Spleen (tissue), 13 donors: ENCODE measurements at places on chromosomes 4 and X. TPM values are rescaled to one million over a fixed set of nuclear protein-coding genes. Genes with fewer than 3 reads are reported as not detected.

GRCh38 chrX:151621422-151621821 is 57.9 kb downstream of the PASD1 start:
- no peaks in the 10 kb centered on the region for H3K4me1 ChIP-seq
- H3K4me3 ChIP-seq: no peak overlapping the region
- no peak for DNase-seq
- no peak overlapping the region for H3K27ac ChIP-seq
- no peaks in the 10 kb centered on the region for H3K36me3 ChIP-seq
- H3K27me3 ChIP-seq: no peaks in the 10 kb centered on the region

DNA sequence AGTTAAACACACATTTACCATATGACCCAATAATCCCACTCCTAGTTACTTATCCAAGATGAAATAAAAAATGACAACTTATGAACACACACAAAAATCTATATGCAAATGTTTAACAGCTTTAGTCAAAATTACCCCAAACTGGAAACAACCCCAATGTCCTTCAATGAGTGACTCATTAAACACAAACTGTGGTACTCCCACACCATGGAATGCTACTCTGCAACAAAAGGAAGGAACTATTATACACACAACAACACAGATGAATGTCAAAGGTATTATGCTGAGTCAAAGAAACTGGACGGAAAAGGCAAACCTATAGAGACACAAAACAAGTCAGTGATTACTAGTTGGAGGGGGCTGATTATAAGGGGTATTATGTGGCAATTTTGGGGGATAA is 40.5 kb downstream of the MED14 start:
- H3K4me3 ChIP-seq: no peak overlapping the region
- H3K36me3 ChIP-seq: no peaks in the 10 kb centered on the region
- H3K27me3 ChIP-seq: no peaks in the 10 kb centered on the region
- no peak for DNase-seq
- no peaks in the 10 kb centered on the region for H3K4me1 ChIP-seq

Gene EFNB1
- total RNA-seq: 22.0 TPM

GRCh38 chrX:139563251-139563650 is 32.7 kb downstream of the F9 start:
- no peak overlapping the region for H3K27ac ChIP-seq
- DNase-seq: no peak
- peaks cover 3% of the 10 kb centered on the region for H3K27me3 ChIP-seq
- no peak overlapping the region for H3K4me3 ChIP-seq
- H3K36me3 ChIP-seq: no peaks in the 10 kb centered on the region
- H3K4me1 ChIP-seq: no peaks in the 10 kb centered on the region

DNA sequence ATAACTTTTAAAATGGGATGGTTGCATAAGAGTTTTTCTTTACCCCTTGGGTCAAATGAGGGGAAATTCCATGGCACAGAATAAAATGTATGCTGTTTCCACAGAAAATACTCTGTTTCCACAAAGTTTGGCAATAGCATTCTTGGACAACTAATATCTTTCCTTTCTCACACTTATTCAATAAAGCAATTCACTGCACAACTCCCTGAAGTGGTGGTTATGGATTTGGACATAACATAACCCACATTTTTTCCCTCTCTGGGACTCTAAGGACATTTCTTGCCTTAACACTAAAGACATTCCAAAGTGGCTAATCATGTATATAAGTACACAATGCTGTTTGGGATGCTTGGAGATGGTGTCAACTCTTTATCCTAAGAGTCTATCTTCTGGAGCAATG is 51.7 kb upstream of the GPM6B start:
- no peak for DNase-seq
- H3K27ac ChIP-seq: no peak overlapping the region
- H3K4me3 ChIP-seq: no peak overlapping the region
- no peaks in the 10 kb centered on the region for H3K36me3 ChIP-seq

DNA sequence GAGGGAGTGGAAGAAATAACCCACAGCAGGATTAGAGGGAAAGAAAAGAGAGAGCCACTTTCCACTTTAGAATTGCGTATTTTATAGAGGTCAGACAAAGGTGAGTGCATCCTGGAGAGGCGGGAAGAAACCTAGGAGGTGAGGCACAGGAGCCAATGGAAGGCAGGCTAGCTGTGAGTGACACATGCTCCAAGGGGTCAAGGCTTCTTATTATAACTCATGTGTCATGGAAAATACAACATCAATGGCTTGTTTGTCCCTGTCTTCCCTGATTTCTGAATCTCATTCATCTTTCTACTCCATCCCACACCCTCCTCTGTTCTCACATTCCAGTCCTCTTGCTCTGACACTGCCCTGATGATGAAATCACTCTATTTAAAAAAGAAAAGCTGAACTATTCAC is 14.4 kb downstream of the ANXA3 start:
- H3K4me1 ChIP-seq: peaks cover 8% of the 10 kb centered on the region
- DNase-seq: no peak
- no peak overlapping the region for H3K4me3 ChIP-seq
- H3K36me3 ChIP-seq: no peaks in the 10 kb centered on the region

Gene CT55
- not detected for total RNA-seq

Gene PRDX4
- 48.1 TPM for total RNA-seq

GRCh38 chrX:129599499-129599898 is 55.3 kb downstream of the APLN start:
- H3K36me3 ChIP-seq: no peaks in the 10 kb centered on the region
- no peak overlapping the region for H3K4me3 ChIP-seq
- H3K27ac ChIP-seq: no peak overlapping the region
- peaks cover 4% of the 10 kb centered on the region for H3K4me1 ChIP-seq
- no peaks in the 10 kb centered on the region for H3K27me3 ChIP-seq
- DNase-seq: no peak

DNA sequence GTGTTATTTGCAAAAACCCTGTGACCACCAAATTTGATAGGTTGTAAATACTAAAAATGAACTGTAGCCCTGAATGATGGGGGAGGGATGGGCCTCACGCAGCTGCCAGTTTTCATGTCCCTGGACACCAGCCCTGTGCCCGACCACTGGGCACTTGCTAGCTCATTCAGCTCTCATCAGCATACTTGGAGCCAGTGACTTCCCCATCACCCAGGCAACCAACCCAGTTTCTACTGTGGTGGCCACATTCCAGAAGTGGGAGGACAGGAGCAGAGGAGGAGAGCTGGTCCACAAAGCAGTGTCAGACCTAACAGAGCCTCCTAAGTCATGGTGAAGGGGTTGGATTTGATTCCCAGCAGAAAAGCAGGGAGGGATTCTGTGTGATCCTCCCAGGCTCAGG is 128.2 kb downstream of the CPEB2 start:
- no peaks in the 10 kb centered on the region for H3K36me3 ChIP-seq
- H3K4me1 ChIP-seq: no peaks in the 10 kb centered on the region
- no peak for DNase-seq
- no peak overlapping the region for H3K27ac ChIP-seq
- H3K4me3 ChIP-seq: no peak overlapping the region

Gene DCHS2
- 0.23 TPM for total RNA-seq

Gene GPRIN3
- total RNA-seq: 40.2 TPM

GRCh38 chr4:98612318-98613250 is 45.8 kb downstream of the TSPAN5 start:
- no peaks in the 10 kb centered on the region for H3K36me3 ChIP-seq
- peaks cover 41% of the 10 kb centered on the region for H3K4me1 ChIP-seq
- no peak overlapping the region for H3K4me3 ChIP-seq
- no peak overlapping the region for H3K27ac ChIP-seq
- no peak for DNase-seq
- no peaks in the 10 kb centered on the region for H3K27me3 ChIP-seq

GRCh38 chr4:3077796-3078195 is 3.3 kb downstream of the HTT start:
- no peak overlapping the region for H3K4me3 ChIP-seq
- H3K27me3 ChIP-seq: no peaks in the 10 kb centered on the region
- H3K36me3 ChIP-seq: no peaks in the 10 kb centered on the region
- H3K4me1 ChIP-seq: peaks cover 82% of the 10 kb centered on the region
- H3K27ac ChIP-seq: peak overlapping the region; percentile 60
- DNase-seq: peak; percentile 71

GRCh38 chrX:41705680-41706374 is 17.1 kb downstream of the GPR34 start:
- H3K4me1 ChIP-seq: peaks cover 18% of the 10 kb centered on the region
- H3K27ac ChIP-seq: peak overlapping the region; percentile 85
- H3K27me3 ChIP-seq: no peaks in the 10 kb centered on the region
- H3K4me3 ChIP-seq: no peak overlapping the region
- H3K36me3 ChIP-seq: no peaks in the 10 kb centered on the region

DNA sequence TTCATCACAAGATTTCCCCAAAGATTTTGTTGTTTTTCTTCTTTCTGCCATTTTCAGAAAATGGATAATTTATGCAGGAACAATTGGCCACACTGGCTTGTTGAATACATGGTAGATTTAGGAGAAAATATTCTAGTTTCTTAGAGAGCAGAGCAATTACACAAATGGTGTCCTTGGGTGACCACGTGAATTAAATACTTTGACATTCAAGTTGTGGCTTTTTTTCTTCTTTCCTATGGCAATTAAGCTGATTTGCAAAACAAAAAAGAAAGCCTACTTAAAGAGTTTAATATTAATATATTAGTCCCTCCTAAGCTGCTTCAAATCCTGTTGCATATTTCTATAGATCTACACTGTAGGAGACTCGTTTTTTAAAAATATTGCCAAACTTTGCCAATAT is 133.0 kb upstream of the HTR2C start:
- no peak for DNase-seq
- no peaks in the 10 kb centered on the region for H3K4me1 ChIP-seq
- no peak overlapping the region for H3K27ac ChIP-seq
- H3K36me3 ChIP-seq: no peaks in the 10 kb centered on the region
- no peaks in the 10 kb centered on the region for H3K27me3 ChIP-seq

- peak overlapping the region; percentile 55 for H3K27ac ChIP-seq
- no peak overlapping the region for H3K4me3 ChIP-seq
- H3K36me3 ChIP-seq: no peaks in the 10 kb centered on the region
- no peaks in the 10 kb centered on the region for H3K27me3 ChIP-seq
- no peak for DNase-seq
- no peaks in the 10 kb centered on the region for H3K4me1 ChIP-seq
These were observed 10.8 kb upstream of the ADH1A start for GRCh38 chr4:99301376-99302164.

- H3K27me3 ChIP-seq: no peaks in the 10 kb centered on the region
- DNase-seq: no peak
- H3K4me1 ChIP-seq: no peaks in the 10 kb centered on the region
- no peak overlapping the region for H3K4me3 ChIP-seq
These were observed 87.6 kb downstream of the SEL1L3 start for GRCh38 chr4:25775166-25775565.

DNA sequence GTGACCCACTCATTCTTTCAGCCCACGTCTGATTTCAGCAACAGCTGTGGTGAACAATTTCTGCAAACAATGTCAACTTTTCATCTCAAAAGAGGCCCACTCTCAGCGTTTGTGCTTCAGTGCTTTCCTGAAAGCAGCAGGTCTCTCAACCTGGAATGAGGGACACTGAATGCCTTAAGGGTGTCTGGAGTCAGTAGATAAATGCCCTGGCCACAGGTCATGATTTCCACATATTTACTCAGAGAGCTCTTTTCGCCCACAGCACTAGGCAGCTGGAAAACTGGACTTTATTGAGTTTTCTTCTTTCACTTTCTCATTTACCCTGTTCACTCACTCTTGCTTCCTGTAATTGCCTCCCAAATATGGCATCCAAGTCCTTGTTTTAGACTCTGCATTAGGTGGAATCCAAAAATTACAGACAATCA is 52.8 kb downstream of the NPFFR2 start:
- DNase-seq: no peak
- no peaks in the 10 kb centered on the region for H3K27me3 ChIP-seq
- no peak overlapping the region for H3K27ac ChIP-seq
- no peak overlapping the region for H3K4me3 ChIP-seq
- no peaks in the 10 kb centered on the region for H3K4me1 ChIP-seq
- H3K36me3 ChIP-seq: no peaks in the 10 kb centered on the region

Gene ESX1
- not detected for total RNA-seq

Gene MAGEC3
- not detected for total RNA-seq

GRCh38 chr4:113057891-113058290 is 8.4 kb downstream of the ANK2 start:
- no peak overlapping the region for H3K4me3 ChIP-seq
- H3K27me3 ChIP-seq: no peaks in the 10 kb centered on the region
- no peaks in the 10 kb centered on the region for H3K4me1 ChIP-seq
- no peak for DNase-seq

Gene HTRA3
- total RNA-seq: 5.5 TPM

- no peak for DNase-seq
- H3K36me3 ChIP-seq: peaks cover 63% of the 10 kb centered on the region
- H3K27ac ChIP-seq: no peak overlapping the region
- no peak overlapping the region for H3K4me3 ChIP-seq
- H3K27me3 ChIP-seq: no peaks in the 10 kb centered on the region
- H3K4me1 ChIP-seq: no peaks in the 10 kb centered on the region
These were observed 63.2 kb downstream of the ANAPC10 start for GRCh38 chr4:145034727-145035211.

- H3K36me3 ChIP-seq: no peaks in the 10 kb centered on the region
- DNase-seq: no peak
- H3K27me3 ChIP-seq: no peaks in the 10 kb centered on the region
These were observed 201.4 kb downstream of the CCNG2 start for GRCh38 chr4:77358315-77358928.

GRCh38 chr4:21507439-21507838 is 441.1 kb downstream of the KCNIP4 start:
- no peaks in the 10 kb centered on the region for H3K27me3 ChIP-seq
- H3K27ac ChIP-seq: no peak overlapping the region

DNA sequence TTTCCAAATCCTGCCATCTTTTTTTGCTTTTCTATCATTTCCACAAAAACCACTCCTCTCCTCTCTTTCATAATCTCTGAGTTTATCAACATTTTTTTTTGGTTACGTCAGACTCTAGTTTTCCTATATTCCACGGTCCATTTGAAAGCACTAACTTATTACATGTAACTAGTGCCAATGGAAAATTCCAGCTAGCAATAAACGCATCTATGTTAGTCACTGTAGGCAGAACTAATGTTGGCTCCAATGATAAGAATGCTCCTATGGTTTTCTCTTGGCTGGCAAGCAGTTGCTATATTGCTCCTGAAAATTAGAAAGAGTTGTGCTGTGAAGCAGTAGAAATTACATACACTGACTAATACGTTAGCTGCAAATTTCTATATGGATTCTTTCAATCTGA is 634.6 kb upstream of the FTHL17 start:
- DNase-seq: no peak
- no peak overlapping the region for H3K4me3 ChIP-seq
- H3K4me1 ChIP-seq: no peaks in the 10 kb centered on the region

- no peaks in the 10 kb centered on the region for H3K4me1 ChIP-seq
- DNase-seq: no peak
- H3K27me3 ChIP-seq: no peaks in the 10 kb centered on the region
- H3K36me3 ChIP-seq: no peaks in the 10 kb centered on the region
- no peak overlapping the region for H3K27ac ChIP-seq
These were observed 624.3 kb upstream of the TENM3 start for GRCh38 chr4:181618896-181619295.

DNA sequence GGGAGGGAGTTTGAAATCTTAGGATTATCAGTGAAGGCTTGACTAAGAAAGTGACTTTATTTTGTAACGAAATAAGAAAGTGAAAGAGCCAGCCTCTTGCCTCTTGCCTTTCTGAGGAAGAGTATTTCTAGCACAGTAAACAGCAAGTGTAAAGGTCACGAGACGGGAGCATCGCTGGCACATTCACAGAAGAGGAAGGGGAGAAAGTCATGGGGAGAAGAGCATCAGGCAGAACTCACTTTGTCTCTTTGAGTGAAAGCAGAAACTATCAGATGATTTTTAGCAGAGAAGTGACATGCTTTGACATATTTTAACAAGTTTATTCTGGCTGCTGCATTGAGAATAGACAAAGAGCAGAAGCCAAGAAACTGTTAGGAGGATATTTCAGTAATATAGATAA is 313.8 kb downstream of the CAMK2D start:
- H3K27me3 ChIP-seq: no peaks in the 10 kb centered on the region
- peak overlapping the region; percentile 46 for H3K27ac ChIP-seq
- no peak for DNase-seq
- no peaks in the 10 kb centered on the region for H3K4me1 ChIP-seq
- no peaks in the 10 kb centered on the region for H3K36me3 ChIP-seq
